Stimulated activated naive CD4-positive, alpha-beta T cell (primary cell): ENCODE measurements at places on chromosomes 11 and 22.

DNA sequence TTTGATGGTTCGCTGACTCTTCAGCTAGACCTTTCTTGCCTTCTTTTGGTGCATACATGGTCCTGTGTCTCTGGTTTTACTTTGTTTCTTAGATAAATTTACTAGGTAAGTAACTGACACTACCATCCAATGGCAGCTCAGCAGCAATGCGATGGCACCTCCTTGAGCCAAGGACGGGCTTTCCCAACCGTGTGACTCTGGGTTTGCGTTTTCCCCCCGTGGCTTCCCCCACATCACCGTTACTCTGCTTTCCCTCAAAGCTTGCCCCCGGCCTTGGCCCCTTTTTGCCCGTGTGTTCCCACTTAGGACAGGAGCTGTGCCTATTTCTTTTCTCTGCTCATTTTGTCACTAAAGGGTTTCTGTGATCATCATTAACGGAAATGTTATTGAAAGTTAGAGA is 41.5 kb downstream of the TBC1D22A start:
- DNase-seq, result no peak

- no peak for DNase-seq
These were observed 44.9 kb upstream of the ARFGAP3 start for GRCh38 chr22:42901790-42902508.

DNA sequence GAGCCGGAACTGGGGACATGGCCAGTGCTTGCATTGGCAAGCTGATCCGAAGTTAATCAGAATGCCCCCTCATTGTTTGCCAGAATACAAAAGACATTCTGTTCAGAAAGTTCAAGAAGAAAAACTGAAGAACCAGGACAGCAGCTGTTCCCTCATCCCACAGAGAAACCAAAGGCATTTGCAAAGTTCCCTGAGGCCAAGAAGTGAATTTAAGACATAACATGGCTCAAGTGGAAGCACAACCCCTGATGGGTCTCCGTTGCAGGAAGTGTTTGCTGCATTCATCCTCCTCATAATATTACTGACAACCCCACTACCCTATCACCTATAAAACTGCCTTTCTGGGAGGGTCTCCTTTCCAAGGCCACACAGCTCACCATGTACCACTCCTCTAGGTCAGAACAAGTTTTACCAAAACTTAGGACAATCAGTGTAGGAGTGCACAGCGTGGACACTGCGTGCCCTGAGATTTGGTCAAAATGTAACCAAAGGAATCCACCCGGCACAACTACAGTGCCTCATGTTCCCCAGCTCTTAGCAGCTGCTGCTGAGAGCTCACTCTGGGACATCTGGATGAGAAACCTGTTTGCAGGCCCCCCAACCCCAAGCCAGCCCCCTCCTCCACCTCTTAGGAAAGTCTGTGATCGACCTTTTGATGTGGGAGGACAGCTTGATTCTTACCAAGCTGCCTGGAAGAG is 101.6 kb upstream of the AKIP1 start:
- DNase-seq, result no peak

DNA sequence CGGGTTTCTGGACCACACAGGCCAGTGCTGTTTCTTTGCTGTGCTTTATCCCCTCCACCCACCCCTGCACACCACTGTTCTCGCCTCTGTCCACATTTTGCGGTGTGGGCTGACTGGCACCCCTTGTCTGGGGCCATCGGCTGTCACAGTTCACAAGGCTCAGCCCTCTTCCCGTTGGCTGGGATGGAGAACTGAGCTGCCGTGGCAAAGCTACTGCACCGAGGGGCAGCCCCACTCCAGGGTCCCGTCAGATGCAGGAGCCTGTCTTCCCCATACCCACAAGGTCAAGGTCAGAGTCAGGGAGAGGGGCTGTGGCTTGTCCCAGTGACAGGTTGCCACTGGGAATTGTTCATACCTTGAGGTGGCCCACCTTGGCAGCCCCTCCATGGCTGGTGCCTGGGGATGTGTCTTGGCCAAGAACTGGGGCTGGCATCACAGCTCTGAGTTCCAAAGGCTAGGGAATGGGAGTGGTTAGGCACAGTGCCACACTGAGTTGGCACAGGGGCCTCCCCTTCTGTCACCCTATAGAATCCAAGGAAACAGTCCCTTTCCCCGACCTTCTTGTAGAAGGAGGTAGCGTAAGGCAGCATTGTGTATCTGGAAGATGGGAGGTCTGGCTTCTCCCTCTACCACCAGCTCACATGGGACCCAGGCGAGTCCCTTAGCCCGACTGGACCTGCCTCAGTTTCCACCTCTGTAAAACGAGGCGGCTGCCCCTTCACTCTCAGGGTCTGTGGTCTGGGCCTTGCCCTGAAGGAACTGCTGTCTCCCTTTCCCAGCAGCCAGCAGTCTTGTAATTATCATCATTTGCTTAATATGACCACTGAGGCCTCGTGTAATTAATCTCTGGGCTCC is 3.4 kb downstream of the GRK2 start:
- DNase-seq, result no peak

- no peak for DNase-seq
These were observed 45.1 kb downstream of the PTPRJ start for GRCh38 chr11:48025293-48025983.

- DNase-seq, result no peak
These were observed 77.3 kb upstream of the PHF21A start for GRCh38 chr11:46198245-46199240.

- DNase-seq, result no peak
These were observed 20.8 kb downstream of the CSNK2A3 start for GRCh38 chr11:11332141-11332710.

DNA sequence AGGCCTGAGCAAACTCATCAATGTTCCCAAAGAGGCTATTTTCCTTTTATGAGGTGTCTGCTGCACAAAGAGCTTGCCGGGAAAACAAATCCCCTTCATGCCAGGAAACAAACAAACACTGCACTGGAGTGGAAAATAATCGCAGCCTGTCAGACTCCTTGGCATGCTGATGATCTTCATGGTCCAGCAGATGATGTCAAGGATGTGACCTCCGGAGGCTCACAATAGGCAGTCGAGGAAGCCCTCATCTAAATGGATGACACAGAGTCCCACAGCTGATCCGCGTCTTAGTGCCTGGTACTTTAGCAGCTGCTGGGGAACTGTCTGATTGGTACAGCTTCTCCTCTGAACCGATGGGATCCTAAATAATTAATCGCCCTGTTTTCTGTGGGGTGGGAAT is 187.6 kb downstream of the TENM4 start:
- DNase-seq, result no peak

DNA sequence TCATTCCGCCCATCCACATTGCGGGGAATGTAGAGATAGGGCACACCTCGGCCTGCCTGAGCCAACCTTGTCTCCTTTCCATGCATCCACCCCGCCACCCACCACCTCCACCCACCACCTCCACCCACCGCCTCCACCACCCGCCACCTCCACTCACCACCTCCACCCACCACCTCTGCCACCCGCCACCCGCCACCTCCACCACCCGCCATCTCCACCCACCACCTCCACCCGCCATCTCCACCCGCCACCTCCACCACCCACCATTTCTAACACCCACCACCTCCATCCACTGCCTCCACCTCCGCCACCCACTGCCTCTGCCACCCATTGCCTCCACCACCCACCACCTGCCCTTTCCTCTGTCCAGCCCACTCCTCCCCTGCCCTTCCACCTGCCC is 78.4 kb downstream of the IGLL1 start:
- no peak for DNase-seq

DNA sequence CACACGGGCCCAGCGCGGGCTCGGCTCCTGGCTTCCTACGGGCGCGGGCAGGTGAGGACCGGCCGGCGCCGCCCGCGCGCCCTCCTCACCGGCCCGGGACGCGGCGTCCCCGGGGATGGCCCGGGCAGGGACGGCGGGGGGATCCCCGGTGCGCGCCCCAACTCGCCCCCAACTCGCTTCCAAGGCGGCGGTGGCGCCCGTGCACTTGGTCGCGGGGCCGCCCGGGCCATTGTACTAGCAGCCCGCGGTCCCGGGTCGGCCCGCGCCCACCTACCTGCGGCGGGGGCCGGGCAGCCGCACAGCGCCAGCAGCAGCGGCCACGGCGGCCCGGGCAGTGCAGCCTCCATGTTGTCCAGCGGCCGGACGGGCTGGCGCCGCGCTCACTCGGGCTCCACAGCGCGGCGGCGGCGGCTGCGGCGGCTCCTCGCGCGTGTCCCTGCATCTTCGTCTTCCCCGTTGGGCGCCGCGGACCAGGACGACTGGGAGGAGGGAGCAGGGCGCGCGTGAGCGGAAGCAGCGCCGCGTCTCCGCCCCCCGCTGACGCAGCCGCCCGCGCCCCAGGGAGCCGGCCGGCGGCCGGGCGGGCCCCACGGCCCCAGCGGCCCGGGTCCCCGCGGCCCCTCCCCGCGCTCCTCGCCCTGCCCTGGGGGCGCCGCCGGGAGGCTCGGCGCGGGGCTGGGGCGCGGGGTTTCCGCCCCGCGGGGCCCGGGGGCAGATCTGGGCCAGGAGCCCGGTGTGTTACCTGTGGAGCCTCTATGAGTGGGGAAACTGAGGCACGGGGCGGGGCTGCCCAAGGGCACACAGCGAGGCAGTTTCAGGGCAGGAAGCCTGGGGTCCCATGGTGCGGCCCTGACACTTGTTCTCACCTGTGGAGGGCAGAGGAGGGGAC is 159.3 kb upstream of the GRK3 start:
- DNase-seq, result peak; percentile 16

DNA sequence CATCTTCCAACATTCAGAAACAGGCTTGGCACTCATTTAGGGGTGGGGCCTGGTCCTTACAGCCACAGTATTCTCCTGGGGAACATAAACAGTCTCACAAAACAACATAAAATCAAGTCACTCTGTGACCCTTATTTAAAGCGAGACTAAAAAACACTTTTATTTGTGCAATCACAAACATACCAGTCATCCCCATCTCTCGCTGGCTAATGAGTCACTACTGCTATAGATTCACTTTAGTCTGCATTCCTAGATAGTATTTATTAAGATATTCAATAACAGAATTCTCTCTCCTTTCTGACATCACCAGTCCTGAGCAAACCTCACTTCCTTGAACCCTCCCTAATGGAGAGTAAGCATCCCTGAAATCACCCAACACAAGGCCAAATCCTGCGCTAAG is 68.0 kb downstream of the ZBTB44 start:
- no peak for DNase-seq

DNA sequence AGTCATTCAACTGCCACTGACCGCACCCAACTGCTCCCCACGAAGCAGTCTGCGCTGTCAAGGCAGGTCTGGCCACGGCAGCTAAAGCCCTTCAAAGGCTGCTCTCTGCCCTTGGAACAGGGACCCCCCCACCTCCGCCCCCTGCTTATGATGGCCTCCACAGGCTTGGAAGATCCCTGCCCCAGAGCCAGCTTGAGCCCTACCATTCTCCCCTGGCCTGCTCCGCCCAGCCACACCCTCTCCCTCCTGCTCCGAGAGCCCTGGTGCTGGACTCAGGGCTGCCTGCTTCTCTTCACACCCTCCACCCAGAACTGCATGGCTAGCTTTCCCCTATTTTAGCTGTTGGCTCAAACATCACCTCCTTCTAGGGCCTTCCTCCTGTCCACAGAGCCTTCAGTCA is 19.0 kb downstream of the ZMAT5 start:
- no peak for DNase-seq

DNA sequence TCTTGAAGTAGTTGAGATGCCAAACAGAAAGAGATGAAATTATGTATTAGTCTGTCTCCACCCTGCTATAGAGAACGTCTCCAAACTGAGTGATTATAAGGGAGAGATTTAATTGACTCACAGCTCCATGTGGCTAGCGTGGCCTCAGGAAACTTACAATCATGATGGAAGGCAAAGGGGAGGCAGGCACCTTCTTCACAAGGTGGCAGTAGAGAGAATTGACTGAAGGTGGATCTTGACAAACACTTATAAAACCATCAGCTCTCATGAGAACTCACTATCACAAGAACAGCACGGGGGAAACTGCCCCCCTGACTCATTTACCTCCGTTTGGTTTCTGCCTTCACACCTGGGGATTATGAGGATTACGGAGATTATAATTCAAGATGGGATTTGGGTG is 794.0 kb downstream of the CNTN5 start:
- DNase-seq, result no peak

DNA sequence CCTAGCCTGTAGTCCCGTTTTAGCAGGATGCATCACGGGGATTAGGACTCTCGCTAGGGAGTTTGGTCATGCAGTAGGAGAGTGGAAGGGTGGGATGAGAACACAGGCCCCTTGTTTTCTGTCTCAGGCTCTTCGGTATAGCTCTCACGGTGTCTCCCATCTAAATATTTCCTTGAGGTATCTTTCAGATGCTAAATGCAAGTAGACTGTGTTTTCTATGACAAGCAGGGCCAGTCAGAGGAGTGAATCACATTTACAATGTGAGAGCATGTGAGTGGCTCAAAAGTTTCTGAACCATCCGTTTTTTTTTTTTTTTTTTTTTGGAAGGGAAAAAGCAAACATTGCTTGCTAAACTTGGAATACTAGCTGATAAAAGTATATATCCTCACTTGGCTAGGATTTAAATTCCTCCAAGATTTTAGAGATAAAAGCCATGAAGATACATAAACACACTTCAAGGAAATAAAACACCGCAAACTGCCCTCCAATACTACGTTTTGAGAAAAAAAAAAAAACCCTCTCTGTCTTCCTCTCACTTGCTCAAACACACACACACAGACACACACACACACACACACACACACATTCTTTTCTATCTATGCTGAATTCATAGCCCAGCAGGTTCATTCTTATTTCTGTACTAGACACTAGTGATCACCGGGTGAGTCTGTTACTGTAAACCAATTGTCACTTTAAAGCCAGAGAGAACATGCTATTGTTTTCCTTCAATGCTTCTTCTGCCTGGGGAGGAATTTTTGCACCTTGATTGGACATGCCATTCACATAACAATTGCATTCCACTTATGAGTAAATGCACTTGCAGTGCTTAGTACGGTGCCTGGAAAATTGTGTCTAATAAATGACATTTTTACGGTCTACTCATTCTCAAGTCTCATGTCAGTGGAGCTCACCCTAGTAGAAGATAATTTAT is 224.6 kb upstream of the CCDC90B start:
- DNase-seq, result no peak

DNA sequence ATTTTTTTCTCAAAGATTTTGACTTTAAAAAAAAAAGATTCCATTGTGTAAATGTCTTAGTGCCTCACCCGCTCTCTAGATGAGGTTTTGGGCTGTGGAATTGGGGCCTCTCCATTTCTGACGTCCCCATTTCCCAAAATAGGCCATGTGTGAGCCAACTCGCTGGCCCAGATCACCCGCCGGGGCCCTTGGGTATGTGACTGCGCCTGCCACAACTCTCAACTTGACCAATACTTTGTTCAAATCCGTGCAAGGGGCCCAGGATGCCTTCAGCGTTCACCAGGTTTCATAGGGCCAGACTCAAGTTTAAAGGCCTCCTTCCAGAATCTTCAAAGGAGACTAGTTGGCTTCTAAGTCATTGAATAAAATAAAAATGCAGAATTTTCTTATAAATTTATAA is 96.0 kb downstream of the DHCR7 start:
- DNase-seq, result no peak

GRCh38 chr11:77106321-77106720 is 3.7 kb downstream of the OMP start:
- DNase-seq, result no peak
